ENCODE measurements at places on chromosomes 12 and 14. TPM values are rescaled to one million over a fixed set of nuclear protein-coding genes. Genes with fewer than 3 reads are reported as not detected.

Gene ACSM4
- total RNA-seq: not detected

DNA sequence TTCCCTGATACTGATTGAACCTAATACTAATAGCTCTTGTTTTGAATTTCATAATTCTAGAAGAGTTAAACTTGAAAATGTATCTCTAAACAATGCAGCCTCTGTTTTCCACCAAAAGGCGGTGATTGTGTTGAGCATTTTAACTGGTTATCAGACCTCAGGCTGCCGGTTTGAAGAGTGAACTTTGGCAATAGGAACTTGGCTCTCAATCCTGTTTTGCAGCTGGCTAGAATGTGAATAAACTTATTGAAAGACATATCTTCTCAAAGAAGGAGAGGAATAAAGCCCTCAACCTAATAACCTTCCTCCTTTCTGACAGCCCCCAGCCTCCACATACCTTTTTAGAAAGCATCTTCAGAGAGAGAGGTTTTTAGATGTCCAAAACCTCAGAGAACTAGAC, 105.4 kb downstream of the SRGAP1 start:
- no peak for DNase-seq

DNA sequence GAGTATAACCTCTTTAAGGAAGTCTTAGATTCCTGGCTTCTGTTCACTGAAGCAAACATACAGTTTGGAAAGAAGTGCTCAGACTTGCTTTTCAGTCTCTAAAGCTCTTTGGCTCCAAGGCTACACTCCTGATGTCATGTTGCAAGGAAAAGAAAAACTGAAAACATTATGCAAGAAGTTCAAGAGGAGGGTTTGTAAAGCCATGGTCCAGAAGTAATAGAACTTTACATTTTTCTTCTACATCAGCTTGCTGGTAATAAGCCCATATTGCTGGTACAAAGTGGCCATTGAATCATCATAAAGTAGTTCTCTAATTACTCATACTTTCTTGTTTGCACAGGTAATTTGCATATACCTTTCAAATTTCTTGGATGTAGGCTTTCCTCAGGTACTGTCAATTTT, 83.6 kb downstream of the BBS10 start:
- no peak for DNase-seq

Gene MMP17
- total RNA-seq: 0.76 TPM

DNA sequence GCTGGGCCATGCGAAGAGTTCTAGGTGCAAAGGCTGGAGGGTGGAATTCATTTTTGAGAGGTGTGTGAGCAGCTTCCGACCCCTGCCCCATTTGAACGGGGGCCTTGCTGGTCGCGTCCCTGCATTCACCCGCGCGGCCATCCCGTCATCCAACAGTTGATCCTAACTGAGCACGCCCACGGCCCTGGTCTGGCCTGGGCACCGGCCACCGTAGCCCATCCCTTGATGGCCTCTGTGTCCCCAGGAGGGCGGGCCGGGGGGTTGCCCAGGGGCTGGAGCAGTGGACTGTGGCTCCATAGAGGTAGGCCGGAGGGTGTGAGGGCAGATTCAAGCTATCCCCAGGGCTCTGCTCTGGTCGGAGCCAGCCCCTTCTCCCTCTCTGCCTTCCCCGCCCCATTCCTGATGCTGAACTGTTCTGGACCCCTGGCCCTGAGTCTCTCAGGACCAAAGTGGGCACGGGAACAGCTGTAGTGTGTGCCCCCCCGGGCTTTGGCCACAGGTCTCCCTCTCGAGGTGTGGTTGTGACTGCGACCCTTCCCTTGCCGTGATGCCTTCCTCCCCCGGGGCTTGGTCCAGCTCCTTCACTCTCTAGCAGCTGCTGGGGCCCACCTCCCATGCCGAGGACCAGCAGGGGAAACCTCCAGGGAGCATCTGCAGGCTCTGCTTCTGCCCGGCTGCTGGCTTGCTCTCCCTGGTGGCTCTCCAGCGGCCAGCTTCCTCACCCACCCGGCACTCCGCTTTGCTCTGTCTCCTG, 9.1 kb downstream of the MEG3 start:
- DNase-seq: no peak

DNA sequence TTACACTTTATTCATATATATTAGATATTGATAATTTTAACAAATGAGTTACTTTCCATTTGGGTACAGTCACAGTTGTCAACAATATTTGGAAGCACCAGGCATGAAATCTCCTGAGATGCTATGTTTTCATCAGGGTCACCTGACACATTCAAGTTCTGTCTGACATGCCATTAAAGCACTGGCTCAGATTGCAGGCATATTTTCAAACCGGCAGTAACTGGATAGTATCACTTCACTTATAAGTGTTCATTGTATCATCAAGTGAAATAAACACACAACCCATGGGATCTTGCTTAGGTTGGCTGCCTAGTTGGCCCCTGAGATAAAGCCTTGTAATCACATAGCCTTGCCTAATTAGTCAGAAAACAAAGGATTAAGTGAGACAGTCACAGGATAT, 4.8 kb downstream of the IFNG start:
- no peak for DNase-seq

All from left colon (tissue), 2 donors.